ENCODE measurements at places on chromosomes 12 and 14.
A peak's percentile ranks its signal among the peaks of the same experiment; 100 is the strongest.

GRCh38 chr14:52325126-52325525 lies 11.0 kb downstream of the PTGER2 start:
- no peak for DNase-seq

DNA sequence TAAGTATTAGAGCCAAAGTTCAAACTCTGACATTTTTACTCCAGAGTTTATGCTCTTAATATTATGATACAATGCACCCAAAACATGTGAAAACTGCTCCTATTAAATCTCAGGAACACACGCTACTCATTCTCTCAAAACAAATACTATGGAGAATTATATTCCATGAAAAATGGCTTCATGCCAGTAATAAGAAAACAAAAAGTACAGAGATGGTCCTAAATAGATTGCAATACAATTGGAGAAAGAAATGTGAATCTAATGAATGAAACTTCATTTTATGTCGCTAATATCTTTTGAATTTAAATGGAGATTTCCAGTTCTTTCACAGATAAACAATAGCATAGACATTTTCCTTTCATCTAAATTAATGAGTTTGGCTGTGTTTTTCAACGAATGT lies 384.3 kb downstream of the ADAMTS20 start:
- no peak for DNase-seq

DNA sequence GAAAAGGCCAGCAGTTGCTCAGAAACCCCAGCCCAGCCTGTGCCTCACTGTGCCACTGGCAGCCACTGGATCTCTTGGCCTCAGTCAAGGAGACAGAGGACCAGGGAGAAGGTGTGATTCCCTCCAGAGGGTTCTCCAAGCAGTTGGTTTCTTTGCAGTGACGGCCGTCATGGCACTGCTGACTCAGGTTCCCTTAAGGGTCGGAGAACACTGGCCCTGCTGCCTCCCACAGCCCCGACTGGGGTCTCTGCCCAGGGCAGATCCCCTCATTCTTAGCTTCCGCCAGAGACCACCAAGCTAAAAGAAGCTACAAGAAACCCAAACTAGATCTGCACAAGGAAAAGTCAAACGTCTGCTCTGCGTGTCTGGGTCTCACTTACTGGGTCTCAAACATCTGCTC lies 16.4 kb downstream of the TSPAN11 start:
- no peak for DNase-seq

DNA sequence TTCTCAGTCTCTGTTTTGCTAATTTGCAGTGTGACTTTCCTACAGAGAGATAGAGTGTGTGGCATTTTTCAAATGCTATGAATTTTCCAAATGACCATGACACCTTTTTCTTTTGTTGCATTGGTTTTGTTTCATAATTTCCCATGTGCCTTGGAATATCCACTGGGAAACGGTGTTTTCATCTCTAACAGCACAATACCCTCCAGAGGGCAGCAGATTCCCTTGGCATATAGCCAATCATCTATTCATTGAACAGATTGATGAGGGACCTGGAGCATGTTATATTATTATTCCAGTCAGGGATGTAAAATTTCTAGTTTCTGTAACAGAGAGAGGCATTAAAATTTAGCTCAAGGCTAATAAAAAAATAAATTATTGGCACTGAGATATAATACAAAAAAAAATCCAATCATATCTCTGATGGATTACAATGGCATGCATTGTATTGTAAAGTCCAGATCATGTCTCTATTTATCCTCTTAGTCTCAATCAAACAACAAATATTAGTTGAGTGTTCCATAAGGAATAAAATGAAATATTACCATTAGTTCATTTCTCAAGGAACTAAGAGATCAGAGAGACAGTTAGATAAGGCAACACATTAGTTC lies 29.6 kb upstream of the NTN4 start:
- no peak for DNase-seq

GRCh38 chr12:55631733-55632132 lies 5.0 kb upstream of the OR10P1 start:
- no peak for DNase-seq

GRCh38 chr14:23115039-23115731 lies 3.9 kb downstream of the CEBPE start:
- peak; percentile 85 for DNase-seq

DNA sequence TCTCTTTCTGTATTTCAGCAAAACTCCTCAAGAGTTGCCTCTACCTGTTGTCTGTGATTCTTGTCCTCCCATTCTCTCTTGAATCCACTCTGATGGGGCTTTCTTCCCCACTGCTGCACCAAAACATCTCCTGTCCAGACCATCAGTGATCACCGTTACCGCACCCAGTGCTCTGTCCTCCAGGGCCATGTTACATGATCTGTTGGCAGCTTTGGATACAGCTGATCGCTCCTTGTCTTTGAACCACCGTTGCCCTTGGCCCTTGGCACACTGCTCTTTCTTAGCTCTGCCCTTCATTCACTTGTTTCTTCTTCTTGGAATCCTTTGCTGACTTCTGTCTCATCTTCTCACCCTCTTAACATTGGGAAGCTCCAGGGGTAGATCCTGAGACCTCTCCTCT lies 333.7 kb upstream of the FKBP4 start:
- DNase-seq, result no peak

DNA sequence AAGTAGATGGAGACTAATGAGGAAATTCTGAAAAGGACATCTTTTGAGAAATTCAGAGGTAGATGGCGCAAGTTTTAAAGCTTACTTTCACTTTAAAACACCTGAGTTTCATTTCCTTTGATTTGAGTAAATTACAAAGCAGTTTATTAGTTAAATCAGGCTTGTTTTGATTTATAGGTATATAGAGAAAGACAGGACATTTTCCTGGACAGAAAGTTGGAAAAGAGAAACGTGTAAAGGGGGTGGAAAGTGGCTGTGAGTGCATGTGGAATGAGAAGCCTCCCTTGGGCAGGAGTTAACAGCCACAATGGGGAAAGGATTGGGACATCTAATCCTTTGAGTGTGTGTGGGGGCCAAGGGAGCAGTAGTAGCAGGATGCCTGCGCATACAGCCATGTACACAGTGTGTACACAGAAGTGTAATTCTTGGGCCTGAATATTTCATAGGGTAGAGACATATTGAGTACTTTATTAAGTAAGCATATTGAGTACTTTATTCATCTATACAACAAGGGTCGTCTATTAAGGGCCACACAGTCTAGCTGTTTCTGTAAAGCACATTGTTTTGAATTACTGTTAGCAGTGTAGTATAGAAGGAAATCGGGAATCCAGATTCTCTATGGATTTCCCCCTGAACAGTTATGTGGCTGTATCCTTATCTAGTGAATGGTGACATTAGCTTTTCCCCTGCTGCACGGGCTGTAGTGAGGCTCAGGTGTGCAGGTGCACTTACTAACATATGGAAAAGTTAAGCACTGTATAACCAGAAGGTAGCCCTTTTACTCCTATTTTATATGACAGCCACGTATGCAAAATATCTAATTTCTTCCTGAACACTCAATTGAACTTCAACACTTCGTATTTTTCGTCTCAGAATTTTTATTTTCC lies 19.1 kb downstream of the MARK3 start:
- no peak for DNase-seq

- no peak for DNase-seq
Observed at GRCh38 chr12:44058366-44058765, 222.5 kb downstream of the TMEM117 start.

- DNase-seq, result no peak
Observed at GRCh38 chr14:54643696-54644176, 76.8 kb downstream of the SAMD4A start.

GRCh38 chr12:80860928-80861327 lies 76.8 kb downstream of the LIN7A start:
- no peak for DNase-seq

GRCh38 chr14:90382491-90383125 lies 14.2 kb upstream of the CALM1 start:
- DNase-seq, result no peak

GRCh38 chr14:55580470-55581341 lies 699 bp downstream of the KTN1 start:
- no peak for DNase-seq

DNA sequence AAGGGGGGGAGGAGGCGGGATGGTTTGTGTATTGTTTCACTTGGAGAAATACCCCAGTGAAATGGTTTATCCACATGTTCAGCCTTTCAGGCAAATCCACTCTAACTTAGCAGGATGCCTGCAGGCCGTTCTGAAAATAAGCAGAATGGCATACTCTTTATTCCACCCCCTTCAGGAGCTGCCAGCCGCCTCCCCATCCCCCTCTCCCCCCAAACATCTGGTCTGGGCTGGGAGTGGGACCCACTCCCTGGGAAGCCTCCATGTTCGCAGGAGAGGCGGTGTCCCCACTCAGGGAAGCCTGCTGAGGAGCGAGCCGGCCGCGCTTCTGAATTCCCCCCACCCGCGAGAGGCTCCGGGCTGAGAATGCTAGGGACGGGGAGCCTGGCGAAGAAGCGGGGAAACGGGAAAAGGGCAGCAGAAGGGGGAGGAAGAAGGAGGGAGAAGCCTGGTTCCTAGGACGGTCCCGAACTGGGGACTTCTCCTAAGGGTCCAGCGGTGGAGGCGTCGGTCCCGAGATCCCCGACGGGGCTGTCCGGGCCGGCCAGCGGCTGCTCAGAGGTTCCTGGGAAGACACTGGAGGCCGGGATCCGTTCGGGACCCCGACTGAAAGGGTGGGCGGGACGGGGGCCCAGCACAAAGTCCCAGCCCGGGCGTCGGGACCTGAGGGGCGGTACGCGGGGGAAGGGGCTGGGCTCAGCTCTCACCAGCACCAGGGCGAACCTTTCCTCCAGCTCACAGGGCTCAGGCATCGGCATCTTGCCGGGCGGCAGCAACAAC lies 666 bp downstream of the FMNL3 start:
- no peak for DNase-seq

DNA sequence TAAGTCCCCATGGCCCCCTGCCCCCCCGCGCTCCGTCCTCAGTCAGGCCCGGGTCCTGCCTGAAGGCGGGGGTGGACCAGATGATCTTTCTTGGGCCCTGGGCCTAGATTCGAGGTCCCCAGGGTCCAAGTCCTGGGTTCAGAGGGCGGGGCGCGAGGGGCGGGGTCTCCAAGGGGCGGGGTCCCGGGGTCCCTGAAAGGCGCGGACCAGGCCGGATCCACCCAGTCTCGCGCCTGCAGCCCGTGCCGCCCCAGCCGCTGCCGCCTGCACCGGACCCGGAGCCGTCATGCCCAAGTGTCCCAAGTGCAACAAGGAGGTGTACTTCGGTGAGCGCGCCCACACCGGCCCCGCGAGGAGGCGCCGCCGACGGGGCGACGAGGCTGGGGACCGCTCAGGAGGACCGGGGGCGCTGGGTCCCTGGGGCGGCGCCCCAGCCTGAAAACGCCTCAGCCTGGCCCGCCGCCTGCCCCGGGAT lies 325 bp downstream of the CRIP1 start:
- DNase-seq, result no peak

DNA sequence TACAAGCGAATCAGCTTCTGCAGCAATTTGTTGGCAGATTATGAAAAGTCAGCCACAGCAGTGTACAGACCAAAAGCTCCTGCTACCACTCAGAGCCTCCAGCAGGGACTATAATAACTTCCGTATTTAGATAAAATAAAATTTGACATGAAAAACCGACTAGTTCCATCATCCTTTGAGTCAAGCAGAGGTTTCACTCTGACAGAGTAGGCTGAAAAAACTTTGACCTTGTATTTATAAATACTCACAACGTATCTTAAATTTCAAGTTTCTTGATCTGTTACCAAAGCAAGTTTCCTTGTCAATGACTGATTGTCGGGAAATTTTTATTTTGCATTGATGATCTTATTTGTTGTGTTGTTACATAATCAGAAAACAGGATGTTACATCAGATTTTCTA lies 283.4 kb downstream of the DAD1 start:
- no peak for DNase-seq

- DNase-seq, result no peak
Observed at GRCh38 chr14:63362389-63362819, 43.7 kb upstream of the GPHB5 start.

GRCh38 chr14:95500201-95500681 lies 16.2 kb downstream of the SYNE3 start:
- DNase-seq, result no peak
